ENCODE measurements at places on chromosomes 3 and 15.
A peak's percentile ranks its signal among the peaks of the same experiment; 100 is the strongest.

DNA sequence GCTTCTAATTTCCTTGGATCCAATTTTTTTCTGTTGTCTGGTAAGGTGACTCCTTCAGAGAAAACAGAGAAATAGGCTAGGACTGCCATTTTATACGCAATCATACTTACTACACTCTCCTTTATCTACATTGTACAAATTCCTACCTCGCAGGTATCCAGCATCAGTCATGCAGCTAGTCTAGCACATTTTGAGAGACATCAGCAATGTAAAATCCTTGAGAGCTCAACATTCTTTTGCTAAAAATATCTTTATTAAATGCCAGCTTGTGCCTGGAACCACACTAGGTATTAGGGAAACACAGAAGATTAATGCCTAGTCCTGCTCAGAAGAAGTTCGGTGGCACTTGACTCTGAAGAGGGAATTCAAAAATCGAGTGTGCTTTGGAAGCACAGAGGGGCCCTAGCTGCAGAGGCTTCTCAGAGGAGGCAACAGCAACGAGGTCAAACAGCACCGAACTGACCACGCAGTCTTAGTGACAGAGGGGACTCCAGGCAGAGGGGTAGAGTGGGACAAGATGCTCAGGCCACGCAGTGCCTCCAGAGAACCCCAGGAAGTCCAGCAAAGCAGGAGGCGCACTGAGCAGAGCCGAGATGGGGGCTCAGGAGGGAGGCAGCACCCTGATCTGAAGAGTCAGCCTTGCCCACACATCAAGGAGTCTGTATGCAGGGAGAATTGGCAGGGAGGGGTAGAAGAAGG lies 3.5 kb downstream of the FAM174B start:
- no peak for DNase-seq

- peak; percentile 95 for DNase-seq
These were observed 88.2 kb upstream of the TSC22D2 start for GRCh38 chr3:150319900-150320299.

GRCh38 chr3:124117486-124117885 lies 125.6 kb upstream of the ROPN1 start:
- DNase-seq: peak; percentile 81

GRCh38 chr3:124565013-124565412 lies 165.2 kb upstream of the UMPS start:
- peak; percentile 69 for DNase-seq

DNA sequence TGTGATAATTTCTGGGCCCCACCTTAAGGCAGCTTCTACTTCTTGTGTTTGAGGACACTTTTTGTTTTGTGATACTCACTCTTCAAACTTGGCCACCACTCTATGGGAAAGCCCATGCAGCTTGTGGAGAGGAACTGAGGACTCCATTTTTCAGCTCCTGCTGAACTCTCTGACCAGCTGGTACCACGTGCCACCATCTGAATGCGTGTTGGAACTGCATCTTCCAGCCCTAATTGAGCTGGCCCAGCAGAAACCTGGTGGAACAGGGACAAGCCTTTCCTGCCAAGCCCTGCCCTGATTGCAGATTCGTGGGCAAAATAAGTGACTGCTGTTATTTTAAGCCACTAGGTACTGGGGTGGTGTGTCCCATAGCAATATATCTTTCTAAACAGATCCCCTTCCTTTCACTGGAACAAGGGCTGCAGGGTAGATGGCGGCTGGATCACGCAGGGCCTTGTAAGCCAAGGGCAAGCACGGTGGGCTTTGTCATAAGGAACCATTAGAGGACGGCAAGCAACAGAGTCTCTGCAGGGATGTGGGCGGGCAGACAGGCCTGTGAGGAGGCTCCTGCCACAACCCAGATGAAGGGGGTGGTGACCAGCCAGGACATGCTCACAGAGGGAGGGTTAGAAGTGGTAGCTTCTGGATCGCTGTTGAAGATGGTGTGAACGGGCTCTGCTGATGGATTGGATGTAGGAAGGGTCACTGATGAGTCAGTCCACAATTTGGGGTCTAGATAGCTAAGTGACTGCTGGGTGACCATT lies 9.5 kb downstream of the H1-8 start:
- DNase-seq: no peak

DNA sequence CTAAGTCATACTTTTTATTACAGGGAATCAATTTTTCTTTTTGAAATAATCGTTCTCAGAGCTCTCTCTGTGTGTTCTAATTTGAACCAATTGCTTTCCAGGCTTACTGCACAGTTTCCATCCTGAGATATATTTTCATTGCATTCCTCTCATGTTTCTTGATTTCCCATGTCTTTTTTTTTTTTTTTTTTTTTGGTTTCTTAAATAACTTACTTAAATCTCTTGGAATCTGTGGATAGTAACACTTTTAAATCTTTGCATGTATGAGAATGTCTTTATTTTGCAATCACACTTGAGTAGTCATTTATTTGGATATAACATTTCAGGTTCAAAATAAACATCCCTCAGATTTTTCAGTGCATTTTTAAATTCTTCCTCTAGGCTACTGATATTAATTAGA lies 14.5 kb upstream of the ABTB1 start:
- peak; percentile 58 for DNase-seq

DNA sequence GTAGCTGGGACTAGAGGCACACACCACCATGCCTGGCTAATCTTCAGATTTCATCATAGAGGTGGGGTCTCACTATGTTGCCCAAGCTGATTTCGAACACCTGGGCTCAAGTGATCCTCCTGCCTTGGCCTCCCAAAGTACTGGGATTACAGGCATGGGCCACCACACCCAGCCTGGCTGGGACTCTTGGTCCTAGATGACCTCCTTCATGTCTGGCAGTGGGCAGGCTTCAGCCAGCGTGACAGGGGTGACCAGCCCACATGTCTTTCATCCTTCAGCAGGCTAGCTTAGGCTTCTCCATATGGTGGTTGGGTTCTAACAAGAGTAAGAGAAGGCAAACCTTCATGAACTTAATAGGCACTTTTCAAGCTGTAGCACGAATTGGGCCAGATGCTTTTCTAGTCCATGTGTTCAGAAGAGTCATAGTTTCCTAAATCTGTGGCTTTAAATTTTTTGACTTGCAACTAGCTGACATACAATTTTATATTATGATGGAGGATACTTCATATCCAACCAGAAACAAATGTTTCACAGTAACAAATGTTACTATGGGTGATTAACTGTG lies 7.6 kb downstream of the GPD1L start:
- DNase-seq: no peak

- DNase-seq: no peak
These were observed 8.8 kb downstream of the SYNM start for GRCh38 chr15:99113547-99114271.

GRCh38 chr15:49199666-49200065 lies 29.6 kb downstream of the GALK2 start:
- peak; percentile 11 for DNase-seq

DNA sequence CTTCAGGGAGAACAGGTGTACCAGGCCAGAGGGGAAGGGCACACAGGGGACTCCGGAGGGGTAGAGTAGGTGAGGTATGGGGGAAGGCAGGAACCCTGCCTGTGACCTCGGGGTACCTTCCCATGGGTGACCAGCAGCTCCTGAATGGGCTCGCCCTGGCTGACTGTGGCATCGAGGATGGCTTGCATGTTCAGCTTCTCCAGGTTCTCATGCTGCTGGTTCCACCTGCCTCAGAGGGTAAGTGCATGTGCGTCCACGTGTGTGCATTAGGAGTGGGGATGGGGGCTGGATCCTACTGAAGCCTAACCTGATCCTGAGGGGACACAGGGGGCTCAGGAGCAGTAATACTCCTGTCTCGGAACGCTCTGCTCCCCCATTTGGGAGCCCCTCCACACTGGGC lies 524 bp downstream of the ZMYND10 start:
- no peak for DNase-seq

- DNase-seq: no peak
These were observed at the start of gene C3orf22 for GRCh38 chr3:126558336-126559071. Gene C3orf22 (minus strand): TSS chr3:126558932. CDS start chr3:126553390, 5,542 bp downstream.

DNA sequence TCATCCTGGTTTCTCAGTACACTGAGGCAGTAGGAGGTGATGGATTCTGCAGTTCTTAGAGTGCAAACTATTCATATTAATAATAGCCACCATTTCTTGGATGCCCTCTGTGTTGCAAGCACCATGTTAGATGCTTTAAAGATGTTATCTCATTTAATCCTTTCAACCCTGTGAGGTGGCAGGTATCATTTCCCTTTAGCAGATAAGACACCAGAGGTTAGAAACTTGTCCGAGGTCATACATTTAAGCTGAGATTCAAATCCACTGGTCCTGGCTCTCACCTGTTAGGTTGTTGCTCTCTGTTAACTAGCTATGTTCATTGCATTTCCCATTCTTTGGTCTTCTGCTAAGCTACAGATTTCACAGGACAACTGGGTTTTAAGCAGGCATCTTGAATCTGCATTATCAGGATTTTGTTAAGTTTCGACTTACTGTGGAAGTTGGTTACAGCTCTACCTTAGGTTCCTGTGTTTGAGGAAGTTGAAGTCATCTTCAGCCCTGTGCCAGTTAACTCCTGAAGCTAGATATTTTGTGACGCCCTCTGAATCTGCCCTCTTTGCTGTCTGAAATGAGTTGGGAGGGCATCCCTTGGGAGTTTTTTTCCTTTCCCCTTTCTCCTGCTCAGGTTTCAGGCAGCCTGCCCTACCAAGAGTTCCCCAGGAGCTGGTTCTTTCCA lies 6.4 kb downstream of the PDE8A start:
- DNase-seq: no peak

- DNase-seq: peak; percentile 59
These were observed 183.6 kb downstream of the PEX5L start for GRCh38 chr3:179853176-179853575.

DNA sequence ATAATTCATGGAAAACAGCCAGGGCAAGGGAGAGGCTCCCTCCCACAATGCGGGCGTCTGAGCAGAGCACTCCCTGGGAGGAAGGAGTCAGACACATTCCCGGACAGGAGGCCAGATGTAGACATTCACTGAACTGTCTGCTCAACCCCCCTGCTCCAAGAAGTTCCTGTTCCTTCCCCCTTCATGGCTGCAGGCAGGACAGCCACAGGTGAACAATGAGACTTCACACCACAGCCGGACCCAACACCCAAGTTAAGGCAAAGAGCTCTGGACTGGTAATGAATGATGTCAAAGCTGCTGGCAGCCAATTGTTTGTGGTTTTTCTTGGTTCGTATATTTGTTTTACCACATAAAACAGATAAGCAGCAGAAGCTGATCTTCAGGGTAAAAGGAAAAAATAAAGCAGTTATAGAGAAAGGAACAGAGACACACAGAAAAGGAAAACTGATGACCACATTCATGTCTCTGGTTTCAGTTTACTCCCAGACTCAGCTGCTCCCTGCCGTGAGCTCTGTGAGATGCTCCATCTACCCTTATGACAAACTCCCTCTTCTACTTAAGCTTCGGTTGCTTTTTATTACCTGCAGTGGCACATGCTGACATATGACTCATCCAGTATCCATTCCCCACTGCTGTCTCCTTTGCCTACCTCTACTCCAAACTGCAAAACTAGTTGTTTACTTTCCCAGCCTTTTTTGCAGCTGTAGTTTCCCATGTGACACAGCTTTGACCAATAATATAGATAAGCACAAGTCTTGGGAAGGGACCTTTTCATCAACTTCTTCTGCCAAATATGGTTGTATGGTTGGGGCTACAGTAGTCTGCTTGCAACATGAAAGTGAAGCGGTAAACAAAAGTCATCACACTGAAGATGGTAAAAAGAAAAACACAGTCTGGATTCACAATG lies 33.1 kb downstream of the DZIP1L start:
- DNase-seq: peak; percentile 82

GRCh38 chr15:101088271-101088670 lies 163.6 kb downstream of the CHSY1 start:
- DNase-seq: no peak

DNA sequence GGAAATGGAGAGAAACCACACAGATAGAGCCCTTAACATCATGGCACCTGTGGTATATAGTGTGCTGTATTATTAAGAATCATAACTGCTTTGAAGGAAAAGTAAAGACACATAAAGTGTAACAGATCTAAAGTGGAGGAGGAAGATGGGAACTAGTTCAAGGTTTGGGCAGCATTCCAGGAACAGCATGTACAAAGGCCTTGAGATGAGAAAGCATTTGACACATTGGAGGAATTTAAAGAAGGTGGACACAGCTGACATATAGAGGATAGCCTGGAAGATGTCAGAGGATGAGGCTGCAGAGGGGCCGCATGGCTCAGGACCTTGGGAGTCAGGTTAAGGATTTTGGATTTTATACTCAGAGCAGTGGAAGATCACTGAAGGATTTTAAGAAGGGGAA lies 39.0 kb downstream of the LRTM1 start:
- DNase-seq: no peak

- DNase-seq: peak; percentile 54
These were observed 217.5 kb upstream of the ROPN1 start for GRCh38 chr3:124209426-124209825.

DNA sequence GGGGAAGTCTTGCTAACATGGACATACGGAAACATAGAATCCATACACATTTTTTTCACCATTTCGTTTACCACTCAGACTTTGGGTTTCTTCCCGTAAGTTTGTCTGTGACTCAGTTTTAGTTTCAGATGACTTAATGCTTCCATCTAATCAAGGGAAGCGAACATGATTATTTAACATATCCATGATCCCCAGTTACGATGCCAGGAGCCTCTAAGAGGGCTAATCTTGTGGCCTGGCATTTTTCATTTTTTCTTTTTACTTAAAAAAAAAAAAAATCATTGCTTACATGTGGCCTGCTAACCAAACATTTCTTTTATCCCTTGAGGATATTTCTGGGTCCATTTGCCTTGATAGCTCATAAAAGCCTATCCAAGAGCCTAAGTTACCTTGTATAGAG lies 20.2 kb upstream of the PLOD2 start:
- no peak for DNase-seq

GRCh38 chr3:166993015-166993630 lies 387.0 kb downstream of the ZBBX start:
- no peak for DNase-seq

DNA sequence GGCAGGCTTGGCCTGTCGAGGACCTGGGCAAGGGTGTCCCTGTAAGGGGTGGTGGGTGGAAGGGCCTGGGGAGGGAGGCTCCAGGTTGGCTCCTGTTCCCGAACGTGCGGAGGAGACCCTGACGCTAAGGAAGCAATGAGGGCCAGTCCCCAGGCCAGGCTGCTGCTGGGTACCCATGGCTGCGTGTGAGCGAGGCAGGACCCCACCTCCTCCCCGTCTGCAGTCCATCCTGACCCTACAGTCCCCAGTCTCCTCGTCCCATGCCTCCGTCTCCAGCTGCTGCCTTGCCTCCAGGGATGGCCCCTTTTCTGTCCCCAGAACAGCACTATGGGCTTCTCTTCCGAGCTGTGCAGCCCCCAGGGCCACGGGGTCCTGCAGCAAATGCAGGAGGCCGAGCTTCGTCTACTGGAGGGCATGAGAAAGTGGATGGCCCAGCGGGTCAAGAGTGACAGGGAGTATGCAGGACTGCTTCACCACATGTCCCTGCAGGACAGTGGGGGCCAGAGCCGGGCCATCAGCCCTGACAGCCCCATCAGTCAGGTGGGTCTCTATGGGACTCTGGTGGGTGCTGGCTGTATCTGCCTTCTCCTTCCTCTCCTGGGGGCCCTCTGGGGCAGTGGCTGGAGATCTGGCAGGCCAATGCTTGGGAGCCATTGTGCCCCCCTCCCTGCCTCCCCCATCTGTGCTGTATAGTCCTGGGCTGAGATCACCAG lies 571 bp downstream of the FES start:
- DNase-seq: no peak

GRCh38 chr3:134833453-134834163 lies 38.5 kb downstream of the EPHB1 start:
- DNase-seq: no peak
